ENCODE measurements at places on chromosomes 2 and 18.

DNA sequence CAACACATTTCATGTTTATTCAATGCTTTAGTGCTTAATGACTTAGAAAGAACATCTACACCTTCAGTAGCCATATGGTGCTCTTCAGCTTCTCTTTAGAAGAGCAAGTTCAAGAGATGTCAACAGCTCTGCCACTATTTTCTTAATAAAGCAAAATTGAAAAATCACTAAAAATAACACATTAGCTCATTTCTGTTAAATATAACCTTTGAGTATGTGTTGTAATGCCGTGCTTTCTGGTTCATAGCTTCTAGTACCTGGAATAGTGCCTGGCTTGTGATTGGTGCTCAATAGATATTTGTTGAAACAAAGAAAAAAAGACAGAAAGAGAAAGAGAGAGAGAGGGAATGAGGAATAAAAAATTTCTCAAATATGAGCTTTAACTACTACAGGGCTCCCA, 349.8 kb upstream of the SPRED2 start:
- DNase-seq: no peak

DNA sequence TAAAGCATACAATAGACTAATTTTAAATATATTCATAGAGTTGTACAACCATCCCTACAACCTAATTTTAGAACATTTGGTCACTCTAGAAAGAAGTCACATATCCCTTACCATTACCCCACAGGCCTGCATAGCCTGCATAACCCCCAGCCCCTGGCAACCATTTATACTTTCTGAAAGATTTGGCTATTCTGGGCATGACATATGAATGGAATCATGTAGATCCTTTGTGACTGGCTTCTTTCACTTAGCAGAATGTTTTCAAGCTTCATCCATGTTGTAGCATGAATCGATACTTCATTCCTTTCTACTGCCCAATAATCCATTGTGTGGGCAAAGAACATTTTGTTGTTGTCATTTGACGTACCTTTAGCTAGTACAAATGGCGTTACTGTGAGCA, 151.5 kb downstream of the WDSUB1 start:
- no peak for DNase-seq

- DNase-seq: no peak
Measured at GRCh38 chr2:240946654-240947053, 40.5 kb downstream of the CROCC2 start.

GRCh38 chr2:113390124-113390849, 47.2 kb upstream of the ZNG1B start:
- peak; percentile 51 for DNase-seq

DNA sequence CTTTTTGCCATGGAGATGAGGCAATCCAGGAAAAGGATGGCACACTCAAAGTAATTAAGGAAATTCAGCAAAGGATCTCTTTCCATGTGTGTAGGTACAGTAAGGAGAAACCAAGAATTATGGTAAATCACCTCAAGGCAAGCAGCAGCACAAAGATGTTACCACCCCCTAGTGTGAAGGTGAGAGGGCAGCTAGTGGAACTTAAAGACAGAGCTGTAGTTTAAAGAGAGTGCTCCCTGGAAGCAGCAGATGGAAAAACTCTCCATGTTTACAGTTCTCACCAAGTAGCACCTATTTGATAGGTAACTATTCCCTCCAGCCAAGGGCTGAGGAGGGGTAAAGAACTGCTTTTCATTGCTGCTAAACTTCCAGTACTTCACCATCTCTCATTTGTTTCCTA, 860.4 kb upstream of the CRIM1 start:
- DNase-seq: no peak

- DNase-seq: no peak
Measured at GRCh38 chr2:186780701-186781316, 68.2 kb downstream of the ZSWIM2 start.

- DNase-seq: no peak
Measured at GRCh38 chr18:41482501-41482900, 472.5 kb upstream of the PIK3C3 start.
